ENCODE measurements at places on chromosomes 3 and 15.
A peak's percentile ranks its signal among the peaks of the same experiment; 100 is the strongest.

- no peak for DNase-seq
Measured at GRCh38 chr3:70519913-70520659, 207.6 kb upstream of the MDFIC2 start.

DNA sequence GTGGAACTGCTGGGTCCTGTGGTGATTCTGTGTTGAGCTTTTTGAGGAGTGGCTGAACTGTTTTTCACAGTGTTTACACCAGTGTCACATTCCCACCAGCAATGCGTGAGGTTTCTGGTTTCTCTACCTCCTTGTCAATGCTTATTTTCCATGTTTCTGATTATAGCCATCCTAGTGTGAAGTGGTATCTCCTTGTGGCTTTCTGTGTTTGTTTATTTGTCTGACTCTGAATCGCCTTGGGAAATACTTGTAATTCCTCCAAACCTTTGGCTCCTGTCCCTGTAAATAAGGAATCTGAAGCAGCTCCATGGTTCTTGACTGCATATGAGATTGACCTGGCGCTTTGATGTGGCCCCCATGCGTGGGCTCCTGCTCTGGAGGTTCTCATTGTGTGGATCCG lies 20.6 kb downstream of the FAN1 start:
- peak; percentile 16 for DNase-seq

DNA sequence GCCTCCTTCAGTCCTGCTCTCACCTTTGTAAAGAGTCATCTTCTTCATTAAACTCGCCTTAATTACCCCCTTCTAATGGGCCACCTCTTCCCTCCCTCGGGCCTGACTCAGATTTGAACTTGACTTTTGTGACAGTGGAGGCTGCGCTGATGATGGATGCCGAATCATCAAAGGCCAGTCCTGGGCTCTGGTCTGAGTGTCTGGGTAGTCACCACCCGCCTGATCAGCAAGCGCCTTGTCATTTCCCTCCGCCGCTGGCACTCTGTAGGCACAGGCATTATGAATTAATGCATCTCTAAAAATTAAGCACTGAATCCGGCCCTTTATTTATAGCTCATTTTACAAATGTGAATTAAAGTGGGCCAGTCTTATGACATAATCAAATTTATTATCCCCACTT lies 116.7 kb upstream of the PROK2 start:
- DNase-seq: no peak

GRCh38 chr3:2976212-2976611 lies 134.0 kb downstream of the IL5RA start:
- no peak for DNase-seq

DNA sequence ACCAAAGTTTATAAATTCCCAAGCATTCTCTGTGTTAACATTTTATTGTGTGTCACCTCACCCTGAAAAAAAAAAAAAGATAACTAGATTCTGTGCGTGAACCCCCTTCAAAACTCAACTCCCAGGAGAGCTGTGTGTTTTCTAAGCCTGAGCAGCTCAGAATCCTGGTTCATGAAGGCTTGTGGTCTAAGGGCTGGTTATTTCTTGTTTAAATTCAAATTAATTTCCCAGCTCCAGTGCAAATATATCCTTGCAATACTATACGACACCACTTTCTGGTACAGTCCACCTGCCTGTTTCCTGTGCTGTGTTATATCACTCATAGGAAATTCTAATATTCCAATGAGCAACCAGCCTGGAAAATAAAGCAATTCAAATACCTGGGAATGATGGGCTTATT lies 23.4 kb upstream of the MYZAP start:
- DNase-seq: no peak

DNA sequence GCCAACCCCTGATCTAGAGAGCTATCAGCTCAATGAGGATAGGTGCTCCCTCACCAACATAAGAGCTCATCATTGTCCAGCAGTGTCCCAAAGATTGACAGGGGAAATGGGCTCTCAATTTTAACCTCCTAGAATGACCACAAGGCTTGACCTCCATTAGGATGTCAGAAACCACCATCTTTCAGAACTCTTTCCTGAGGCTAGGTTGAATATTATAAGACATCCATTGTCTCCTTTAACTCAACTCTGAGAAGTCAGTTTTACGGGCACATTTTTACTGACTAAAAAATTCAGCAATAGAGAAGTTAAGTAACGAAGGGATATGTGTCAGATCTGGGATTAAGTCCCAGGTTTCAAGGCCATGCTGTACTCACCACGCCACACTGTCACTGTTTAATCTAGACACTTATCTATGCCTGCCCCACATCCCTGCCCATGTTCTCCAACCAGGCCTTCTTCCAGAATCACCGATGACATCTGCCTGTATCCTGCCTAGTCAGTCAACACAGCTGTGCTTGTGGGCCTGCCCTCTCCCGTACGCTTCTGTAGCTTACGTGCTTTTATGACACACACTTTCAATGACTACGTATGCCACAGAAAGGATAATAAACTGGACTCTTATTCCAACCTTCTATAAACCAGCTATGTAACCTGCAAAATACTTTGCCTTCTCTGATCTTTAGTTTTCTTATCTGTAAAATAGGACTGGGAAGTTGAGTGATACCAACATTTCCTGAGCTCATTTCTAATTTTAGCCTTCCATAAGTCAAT lies 17.1 kb upstream of the MUC13 start:
- DNase-seq: no peak

DNA sequence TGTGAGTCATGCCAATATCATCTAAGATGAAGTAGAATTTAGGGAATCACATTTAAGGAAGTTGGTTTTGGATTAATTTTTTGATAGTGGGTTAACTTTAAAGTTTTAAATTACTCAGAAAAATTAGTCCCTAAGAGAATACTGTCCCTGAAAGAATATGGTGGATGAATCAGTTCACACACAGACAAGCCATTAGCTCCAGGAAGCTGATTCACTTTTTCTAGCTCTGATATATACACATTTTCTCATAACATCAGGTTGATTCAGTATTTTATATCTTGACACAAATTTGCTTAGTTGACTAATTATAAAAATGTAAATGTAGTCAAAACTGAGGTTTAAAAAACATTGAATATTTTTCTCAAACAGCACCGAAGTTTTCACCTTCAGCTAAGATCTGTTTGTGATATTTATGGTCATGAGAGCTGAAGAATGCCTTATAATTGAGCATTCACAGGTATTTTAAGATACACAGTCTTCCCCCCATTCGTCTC lies 55.1 kb downstream of the MYH15 start:
- DNase-seq: no peak

DNA sequence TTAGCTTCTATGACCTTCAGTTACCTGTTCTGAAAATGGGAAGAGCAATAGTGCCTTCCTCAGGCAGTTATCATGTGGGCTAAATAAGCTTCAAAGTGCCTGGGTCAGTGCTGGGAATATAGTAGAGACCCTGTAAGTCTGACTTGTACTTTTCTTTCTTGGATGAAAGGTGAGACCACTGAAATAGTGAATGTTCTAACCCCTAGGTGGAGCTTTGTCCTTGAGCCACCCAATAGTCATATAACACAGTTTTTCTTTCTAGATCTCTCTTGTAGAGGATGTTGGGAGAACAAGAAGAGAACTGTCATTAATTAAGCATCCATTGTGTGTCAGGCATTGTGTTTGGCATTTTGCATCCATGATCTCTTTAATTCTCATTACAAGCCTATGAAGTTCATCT lies 13.0 kb upstream of the BFSP2 start:
- DNase-seq: no peak

DNA sequence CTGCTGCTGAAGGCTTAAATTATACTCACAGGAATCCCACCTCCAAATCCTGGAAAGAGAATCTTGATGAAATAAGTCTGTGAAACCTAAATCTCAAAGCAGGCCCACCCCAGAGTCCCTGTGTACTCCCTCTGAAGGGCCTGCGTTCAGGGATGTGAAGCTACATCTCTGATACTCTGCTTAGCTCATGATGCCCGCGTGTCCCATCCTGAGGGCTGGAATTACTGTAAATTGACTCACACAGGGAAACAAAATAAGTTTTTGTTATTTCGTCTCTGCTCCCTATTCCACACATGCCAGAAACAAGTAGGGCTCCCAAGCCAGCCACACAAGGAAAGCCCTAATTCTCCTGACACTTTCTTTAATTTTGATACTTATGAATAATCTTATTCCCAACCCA lies 10.9 kb upstream of the PLCL2 start:
- DNase-seq: no peak

DNA sequence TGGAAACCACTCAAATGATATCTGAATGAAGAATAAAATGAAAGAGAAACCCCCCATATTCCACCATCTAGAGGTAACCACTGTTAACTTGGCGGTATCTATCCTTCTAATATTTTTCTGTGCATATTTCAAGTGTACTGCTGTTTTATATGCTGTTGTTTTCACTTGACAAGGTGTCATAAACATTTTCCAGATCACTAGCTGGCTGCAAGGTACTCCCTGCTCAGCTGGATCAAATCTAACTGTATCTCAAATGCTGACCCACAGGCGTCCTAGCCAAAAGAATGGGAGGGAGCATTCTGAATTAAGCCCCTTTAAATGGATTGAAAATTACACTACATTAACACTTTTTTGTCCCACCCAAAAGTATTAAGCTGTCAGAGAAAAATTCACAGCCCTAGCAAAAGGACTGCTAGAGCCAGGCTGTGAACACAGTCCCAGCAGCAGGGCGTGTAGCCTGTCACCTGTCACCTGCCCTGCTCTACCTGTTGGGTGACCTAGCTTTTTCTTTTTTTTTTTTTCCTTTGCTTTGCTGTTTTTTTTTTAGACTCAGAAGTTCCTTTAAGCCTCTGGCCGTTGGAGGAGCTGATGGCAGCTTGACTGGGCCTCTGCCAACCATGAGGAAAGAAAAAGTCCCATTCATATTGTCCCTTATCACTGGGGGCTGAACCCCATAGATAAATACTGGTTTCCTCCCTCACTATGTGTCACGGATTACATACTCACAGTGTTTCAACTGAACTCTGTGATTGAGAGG lies 93.7 kb upstream of the TSC22D2 start:
- DNase-seq: no peak

DNA sequence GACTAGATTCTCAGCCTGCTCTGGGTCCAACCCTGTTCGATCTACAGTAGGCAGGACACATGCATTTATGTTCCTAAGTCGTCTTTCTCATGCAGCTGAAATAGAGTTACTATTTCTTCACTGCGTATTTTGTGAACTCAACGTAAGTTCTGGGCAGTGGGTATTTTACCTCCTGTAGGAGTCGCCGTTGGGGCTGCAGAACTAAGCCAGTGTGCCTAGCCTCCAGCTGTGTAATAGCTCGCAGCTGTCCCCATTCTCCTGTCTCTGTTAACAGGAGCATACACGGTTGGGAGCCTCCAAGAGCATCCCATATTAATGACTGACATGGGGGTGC lies 58.4 kb upstream of the HRH1 start:
- DNase-seq: no peak

GRCh38 chr3:71218508-71218907 lies 365.0 kb downstream of the FOXP1 start:
- DNase-seq: no peak

- DNase-seq: no peak
Measured at GRCh38 chr3:20380295-20380694, 194.3 kb upstream of the SGO1 start.

GRCh38 chr15:40923551-40923950 lies 5.6 kb upstream of the DLL4 start:
- no peak for DNase-seq

- DNase-seq: no peak
Measured at GRCh38 chr3:158769952-158770740, 31.7 kb upstream of the MFSD1 start.

GRCh38 chr3:130759692-130760338 lies 13.2 kb upstream of the PIK3R4 start:
- DNase-seq: no peak

- no peak for DNase-seq
Measured at GRCh38 chr15:50943638-50944037, 35.2 kb downstream of the AP4E1 start.

DNA sequence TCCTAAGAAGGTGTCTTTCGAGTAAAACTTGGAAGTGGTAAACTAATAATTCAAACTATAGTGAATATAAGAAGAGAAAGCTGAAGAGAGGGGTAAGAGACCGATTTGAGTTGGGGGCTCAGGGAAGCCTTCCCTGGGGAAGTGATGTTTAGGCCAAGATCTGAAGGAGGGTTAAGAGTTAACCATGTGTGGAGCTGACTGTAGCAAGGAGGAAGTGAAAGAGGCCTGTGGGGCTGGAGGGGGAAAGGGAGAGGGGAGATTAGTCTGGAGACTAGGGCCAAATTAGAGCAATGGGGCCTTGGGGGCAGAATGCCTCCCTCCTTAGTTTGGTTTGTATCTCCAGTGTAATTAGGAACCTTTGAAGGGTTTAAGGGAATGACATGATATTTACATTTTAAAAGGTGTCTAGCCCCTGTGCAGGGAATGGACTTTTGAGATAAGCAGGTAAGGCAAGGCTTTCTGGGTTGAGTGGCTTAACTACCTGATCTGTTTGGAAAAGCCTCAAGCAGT lies 2.2 kb downstream of the ZNF592 start:
- no peak for DNase-seq

GRCh38 chr3:156106721-156107373 lies 13.5 kb upstream of the KCNAB1 start:
- DNase-seq: no peak

DNA sequence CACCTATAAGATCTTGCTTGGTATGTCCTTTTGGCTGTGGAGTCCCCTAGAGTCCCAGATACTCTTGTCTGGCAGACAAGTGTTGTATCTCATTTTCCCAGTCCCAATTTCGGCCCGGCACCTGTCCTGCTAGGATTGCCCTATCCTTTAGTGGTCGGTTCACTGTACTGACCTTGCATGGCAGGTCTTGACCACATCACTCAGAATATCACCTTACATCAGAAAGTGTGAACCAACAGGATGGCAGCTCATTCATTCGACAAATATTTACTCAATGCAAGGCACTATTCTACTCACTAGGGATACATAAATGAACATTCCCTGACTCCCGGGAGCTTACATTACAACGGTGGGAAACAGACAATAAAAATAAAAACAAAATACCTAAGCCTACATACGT lies 5.7 kb upstream of the CCDC80 start:
- DNase-seq: no peak

GRCh38 chr15:66715181-66715624 lies 13.2 kb downstream of the SMAD6 start:
- DNase-seq: no peak

DNA sequence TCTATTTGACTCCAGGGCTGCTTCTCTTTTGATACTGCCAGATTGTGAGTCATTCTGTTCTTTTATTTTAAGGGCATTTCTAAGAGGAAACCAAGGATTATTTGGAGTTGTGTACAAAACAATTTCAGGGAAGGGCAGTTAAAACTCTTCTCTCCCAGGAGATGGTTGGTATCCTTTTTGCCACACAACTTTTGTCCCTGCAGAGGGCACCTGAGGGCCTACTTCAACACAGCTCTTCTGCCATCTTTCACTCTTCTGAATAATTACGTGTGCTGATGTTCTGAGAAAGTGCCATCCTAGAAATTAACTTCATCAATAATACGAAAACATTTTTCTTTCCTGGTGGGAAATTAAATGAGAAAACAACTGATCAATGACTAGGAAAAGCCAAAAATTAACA lies 75.7 kb upstream of the GADL1 start:
- DNase-seq: no peak

Measured in fibroblast of skin of left biceps (primary cell).